ENCODE measurements at places on chromosomes 1 and 21.

DNA sequence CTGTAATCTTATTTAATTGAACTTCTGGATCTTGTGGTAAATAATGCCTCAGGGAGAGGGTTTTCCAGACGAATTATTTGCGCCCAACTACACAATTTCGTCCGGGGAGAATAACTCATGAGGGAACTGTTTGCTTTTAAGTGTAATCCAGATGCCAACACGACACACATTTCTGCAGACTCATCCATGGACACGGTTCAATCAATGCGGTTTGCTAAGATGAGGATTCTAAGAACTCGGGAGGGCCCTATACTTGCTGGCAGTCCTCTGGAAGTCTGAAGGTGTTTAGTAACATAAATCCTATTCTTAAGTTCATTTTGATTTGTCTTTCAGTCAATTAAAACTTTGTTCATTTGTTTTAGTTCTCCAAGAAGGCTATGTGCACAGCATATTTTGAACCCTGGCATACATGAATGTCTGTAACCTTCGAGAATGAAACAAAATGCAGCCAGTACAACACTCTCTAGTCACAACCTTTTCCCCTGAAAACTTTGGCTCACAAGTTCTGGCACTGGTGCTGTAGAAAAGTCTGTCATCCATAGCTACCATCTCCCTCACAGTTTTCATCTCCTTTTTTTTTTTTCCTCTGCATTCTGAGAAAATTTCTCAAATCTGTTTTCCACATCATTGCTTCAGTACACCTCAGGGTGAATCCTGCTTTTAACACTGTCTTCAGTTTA is 38.8 kb downstream of the DIPK1A start:
- DNase-seq = no peak

GRCh38 chr1:208479435-208479834 is 235.3 kb upstream of the PLXNA2 start:
- DNase-seq = no peak

DNA sequence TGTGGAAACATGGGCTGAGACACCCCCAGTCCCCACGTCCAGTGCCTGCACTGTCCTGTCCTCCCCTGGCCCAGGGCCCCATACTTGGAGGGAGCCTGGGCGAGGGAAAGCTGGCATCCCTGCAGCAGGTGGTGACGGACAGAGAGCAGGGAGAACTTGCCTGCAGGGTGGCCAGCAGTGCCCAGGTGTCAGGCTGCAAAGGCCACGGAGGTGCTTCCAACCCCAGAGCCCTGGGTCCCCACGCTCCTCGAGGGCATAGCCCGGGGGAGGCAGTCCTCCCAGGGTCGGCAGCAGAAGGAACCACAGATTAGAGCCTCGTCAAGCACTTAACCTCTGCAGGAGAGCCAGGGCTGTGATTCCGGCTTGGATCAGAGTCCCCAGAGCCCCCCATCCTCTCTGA is 77.5 kb downstream of the ARHGEF16 start:
- no peak for DNase-seq

- peak; percentile 69 for DNase-seq
These were observed 841 bp downstream of the ADSS2 start for GRCh38 chr1:244450597-244451538.

- DNase-seq = no peak
These were observed 273.7 kb downstream of the BARHL2 start for GRCh38 chr1:90443354-90443753.

- no peak for DNase-seq
These were observed 56.6 kb downstream of the ATG4C start for GRCh38 chr1:62840555-62840954.

DNA sequence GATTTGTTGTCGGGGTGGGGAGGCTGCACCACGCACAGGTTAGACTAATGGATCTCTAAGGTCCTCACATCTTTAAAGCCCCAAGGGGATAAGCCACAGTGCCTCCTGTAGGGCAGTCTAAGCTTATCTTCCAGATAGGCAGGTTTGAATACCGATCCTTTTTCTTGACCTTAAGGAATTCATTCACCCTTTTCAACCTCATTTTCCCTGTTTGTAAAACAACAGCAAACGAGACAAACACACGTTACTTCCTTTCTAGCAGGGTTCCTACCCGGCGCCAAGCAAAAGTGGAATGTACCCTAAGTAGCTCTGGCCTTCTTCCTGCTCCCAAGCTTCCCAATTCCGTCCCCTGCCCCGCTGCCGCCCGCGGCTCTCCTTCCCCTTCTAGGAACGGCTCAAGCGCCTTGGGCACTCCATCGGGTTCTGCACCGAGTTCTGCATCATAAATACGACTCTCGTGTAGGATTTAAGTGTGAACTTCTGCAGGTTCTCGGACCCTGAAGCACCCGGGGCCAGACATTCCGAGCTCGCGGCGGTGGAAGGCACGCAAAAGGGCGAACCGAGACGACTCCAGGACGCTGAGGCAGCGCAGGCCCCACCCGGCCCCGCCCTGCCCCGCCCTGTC is 548 bp upstream of the CDC20 start:
- peak; percentile 60 for DNase-seq
